Mammary epithelial cell (primary cell): ENCODE measurements at places on chromosomes 16 and 17. TPM values are rescaled to one million over a fixed set of nuclear protein-coding genes. Genes with fewer than 3 reads are reported as not detected.

ABCA3 gene
- 4.0 TPM for total RNA-seq

ABCC6 gene
- total RNA-seq = not detected in 2 replicates

CHST4 gene
- 0.24 TPM in 1 of 2 replicates, not detected in the other for total RNA-seq

ZNF232 gene
- total RNA-seq = 7.2 TPM in 2 replicates

GJD3 gene
- 0.67 TPM for total RNA-seq

TP53TG3B gene
- total RNA-seq = not detected
